ENCODE measurements at places on chromosomes 3 and 15.

- DNase-seq = peak; percentile 38
These were observed 233.4 kb upstream of the LRTM1 start for GRCh38 chr3:55161231-55161630.

- no peak for DNase-seq
These were observed 410.1 kb downstream of the RAP2B start for GRCh38 chr3:153572165-153572564.

GRCh38 chr3:9098716-9099675, 135.7 kb upstream of the RAD18 start:
- DNase-seq = no peak

- DNase-seq = no peak
These were observed 17.2 kb upstream of the CRABP1 start for GRCh38 chr15:78322724-78323521.

DNA sequence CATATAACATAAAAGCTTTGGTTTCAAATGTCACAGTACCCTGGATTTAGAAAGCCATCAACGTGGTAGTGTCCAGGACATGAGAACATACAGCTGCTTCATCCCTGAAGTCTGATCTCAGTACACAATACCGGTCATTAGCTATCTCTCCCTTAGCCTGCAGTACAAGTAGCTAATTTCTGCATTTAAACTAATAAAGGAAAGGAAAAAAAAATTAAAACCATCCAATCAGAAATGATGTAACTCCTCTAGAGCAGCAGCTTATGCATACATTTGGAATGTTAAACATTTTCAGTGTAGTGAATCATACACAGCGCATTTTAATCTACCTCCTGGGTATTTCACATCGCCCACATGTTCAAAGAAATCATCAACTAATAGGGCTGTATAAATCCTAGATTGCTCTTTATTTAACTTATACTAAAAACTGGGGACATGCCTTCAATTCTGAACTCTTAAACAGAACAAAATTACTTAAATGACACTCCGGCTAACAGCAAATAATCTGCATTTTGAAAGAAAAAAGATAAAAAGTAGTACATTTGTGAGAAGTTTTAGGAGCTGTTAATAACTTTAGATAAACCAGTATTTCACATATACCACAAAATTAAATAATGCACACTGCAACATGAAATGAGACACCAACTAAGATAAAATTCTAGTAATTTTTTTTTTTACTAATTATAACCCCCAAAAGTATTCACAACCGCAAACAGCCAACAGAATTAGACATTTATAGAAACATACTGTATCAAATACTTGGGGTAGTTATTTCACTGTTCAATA, 3.7 kb downstream of the IGF2BP2 start:
- DNase-seq = peak; percentile 94

Data from fibroblast of skin of back (primary cell).